ENCODE measurements at places on chromosomes 1 and 21.

GRCh38 chr1:110603058-110603457 is 3.1 kb downstream of the KCNA2 start:
- no peak for DNase-seq

GRCh38 chr1:245694753-245695195 is 540.0 kb downstream of the KIF26B start:
- DNase-seq = no peak

DNA sequence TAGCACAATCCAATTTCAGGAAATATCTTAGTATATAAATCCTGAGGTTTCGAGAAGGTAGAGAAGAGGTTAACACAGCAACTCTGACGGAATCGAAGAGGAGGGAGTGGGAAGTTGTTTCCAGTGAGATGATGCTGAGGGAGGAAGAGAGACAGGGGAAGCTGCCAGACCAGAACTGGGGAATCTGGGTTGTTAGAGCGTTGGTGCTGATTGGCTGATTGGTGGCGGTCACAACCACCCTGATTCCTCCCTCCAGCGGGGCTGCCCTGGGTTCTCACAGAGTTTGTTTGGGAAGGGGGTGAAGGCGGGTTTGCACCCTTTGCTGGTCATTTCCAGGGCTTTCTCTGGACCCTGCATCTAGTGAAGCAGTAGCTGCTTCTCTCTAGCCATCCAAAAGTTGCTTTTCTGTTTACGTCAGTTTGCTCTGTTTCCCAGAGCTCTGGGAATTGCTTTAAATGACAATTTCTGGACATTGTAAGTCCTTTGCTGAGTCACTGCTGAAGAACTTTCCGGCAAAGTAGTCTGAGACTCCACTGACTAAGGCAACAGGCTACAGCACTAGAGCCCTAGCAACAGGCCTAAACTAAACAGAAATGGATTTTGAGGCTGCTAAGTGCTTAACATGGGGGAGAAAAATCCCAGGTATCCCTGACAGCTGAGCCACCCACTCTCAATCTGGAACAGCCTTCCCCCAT is 90.1 kb downstream of the TENT5C start:
- no peak for DNase-seq

- no peak for DNase-seq
These were observed 6.1 kb downstream of the RNF223 start for GRCh38 chr1:1067860-1068516.

DNA sequence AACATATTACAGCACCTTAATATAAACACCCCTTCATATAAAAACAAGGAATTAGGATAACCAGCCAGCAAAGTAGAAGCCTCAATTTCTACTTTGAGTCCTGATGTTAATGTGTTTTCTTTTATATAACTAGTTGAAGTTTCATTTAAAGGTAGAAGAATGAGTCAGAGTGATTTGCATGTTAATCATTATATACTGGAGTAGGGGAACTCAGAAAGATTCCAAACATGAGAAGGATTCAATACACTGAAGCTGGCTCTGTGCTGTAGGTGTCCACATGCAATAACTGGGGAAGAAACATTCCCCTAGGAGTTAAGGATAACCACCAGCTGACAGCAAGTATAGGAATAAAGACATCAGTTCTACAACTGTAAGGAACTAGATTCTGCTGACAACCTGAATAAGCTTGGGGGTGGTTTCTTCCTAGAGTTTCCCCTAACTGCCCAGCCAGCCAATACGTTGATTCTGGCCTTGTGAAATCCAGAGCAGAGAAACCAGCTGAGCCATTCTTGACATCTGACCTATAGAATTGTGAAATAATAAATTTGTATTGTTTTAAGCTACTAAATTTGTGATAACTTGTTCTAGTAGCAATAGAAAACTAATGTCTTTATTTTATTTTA is 33.4 kb upstream of the RNPC3 start:
- DNase-seq = no peak

- DNase-seq = no peak
These were observed 126.1 kb downstream of the CDC42BPA start for GRCh38 chr1:227192163-227192562.

DNA sequence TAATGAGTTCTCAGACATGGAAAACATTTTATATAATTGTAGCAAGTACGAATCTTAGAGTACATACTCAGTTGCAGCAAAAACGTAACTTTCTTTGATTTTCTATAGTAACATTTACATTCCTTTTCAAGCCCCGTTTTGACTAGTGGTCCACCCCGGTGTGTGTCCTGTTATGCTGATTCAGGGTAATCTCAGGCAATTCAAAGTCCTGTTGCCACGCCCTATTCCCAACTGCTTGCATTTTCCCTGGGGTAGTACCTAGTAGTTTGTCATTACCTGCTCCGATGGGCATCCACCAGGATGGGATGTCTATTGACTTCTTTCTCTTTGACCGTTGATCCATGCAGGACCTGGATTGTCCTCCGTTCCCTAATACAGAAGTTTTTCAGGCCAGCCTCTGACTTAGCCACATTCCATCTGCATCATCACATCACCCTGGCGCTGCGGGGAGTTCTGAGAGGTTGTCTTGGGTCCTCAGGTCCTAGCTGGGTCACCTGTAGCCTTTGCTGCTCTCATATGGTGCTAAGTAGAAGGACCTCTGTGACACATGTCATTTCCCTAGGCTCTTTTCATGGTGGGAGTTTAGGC is 15.0 kb upstream of the FCAMR start:
- no peak for DNase-seq

- no peak for DNase-seq
These were observed 346.8 kb downstream of the BRINP2 start for GRCh38 chr1:177517546-177517945.

DNA sequence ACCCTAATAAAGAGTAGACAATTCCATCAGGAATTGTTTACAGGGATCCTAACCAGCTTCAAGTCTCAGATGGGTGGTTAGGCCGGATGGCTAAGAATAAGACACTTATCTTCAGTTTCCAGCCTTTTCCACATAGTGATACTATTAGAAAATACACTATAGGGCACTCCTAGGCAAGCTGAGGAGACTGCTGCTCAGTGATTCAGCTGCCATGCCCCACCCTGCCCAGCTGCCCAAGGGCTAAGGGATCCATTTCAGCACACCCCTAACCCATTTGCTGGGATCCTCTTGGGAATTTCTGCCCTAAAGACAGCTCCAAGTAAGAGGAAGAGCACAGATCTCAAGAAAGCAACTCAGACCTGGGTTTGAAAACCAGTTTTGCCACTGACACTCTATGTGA is 31.9 kb downstream of the PLPP3 start:
- DNase-seq = no peak

DNA sequence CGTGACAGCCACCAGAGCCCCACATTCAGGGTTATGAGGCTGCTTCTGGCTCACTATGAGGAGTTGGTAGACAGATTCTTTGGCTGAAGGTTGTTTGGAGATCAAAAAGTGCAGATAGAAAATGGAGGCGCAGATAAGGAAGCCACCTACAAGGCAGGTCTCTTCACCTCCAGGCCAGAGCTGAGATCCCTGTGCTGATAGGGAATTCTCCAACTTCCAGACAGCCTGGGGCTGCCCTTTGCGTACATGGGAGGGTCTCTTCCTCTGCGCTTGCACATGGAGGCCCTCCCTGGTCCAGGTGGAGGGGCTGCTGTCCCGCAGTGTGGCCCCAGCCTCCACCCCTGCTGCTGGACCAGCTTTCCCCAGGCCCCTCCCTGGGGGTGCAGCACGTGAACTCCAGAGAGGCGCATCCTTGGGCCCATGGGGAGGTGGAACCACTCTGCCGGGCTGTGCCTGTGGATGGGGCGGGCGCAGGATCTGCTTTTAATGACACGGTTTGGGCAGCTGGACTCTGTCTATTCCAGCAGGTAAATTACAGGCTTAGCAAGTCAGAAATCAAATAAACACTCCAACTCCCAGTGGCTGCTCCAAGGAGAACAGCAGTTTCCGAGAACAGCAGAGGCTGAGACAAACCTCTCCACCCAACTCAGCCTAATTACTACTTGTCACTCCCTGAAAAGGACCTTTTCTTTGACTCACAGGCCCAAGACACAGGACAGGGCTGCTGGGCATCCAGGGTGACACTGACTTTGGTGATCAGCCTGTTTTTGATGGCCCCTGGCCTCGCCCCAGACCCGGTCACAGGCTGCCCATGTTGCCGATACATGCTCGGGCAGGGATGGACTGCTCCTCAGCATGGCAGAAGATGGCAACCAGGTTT is 12.4 kb downstream of the OXCT2 start:
- DNase-seq = no peak

- no peak for DNase-seq
These were observed 128.1 kb upstream of the BCL9 start for GRCh38 chr1:147413110-147413605.

DNA sequence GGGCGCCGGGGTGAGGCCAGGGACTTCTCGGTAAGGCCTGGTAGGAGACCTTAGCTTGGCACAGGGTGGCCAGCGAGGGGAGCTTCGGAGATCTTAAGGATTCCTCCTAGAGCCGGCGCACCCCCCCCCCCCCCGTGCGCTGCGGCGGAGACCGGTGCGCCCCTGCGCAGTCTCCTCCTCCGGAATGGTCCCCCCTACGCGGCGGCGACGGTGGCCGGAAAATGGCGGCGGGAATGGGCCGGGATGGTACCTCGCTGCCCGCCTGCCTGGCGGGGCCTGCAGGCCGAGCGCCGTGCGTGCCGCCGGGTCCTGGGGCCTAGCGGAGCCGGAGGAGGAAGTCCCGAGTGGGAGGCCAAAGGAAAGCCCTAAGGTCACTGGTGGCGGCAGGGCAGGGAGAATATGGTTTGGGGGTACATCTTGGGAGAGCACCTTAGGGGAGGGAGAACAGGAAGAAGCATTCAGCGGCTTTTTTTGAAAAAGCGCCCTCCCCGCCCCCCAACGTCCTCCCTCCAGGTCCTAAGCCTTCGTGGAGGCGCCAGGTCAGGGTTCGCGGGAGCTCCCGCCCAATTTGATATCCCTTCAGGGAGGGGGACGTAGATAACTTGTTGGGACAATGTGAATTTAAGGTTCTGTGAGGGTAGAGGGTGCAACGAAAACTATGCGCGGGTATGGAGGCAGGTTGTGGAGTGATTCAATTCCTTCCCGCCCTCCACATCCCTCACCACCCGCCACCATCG is 429 bp downstream of the SRRM1 start:
- no peak for DNase-seq

DNA sequence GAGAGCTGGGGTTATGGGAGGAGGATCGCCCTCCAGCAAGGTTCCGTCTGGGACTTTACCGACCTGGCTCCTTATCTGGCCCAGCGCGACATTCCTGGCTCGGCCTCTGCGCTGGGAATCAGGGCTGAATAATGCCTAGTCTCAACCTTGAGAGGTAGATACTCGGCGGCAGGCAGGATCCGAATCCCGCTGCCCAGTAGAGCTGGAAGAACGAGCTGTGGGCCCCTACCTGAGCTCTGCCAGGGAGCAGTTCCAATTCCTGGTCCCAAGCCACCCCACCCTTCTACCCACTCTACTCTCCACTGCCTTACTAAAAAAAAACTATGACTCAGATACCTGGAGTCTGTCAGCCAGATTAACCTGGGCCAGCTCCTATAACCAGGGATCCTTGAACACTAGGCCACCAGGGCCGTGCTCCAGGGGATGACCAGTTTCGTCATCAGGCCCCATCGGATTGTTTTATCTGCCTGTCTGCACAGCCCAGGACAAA is 53.6 kb downstream of the RHBG start:
- no peak for DNase-seq

Data from activated T-helper 1 cell treated with Interleukin-2 at 50 U/mL for 16 hours (primary cell).